ENCODE measurements at places on chromosomes 11 and 22. TPM values are rescaled to one million over a fixed set of nuclear protein-coding genes. Genes with fewer than 3 reads are reported as not detected.

Gene NRXN2
- 68.0 TPM for polyA plus RNA-seq

Gene TSPAN32
- polyA plus RNA-seq, result not detected

Gene FXYD6
- polyA plus RNA-seq, result 218 TPM

Gene OR4P4
- polyA plus RNA-seq, result not detected

Gene CHRM1
- polyA plus RNA-seq, result not detected

Gene TECTA
- 2.6 TPM for polyA plus RNA-seq

Gene TTC28
- 14.8 TPM for polyA plus RNA-seq

Gene BCO2
- polyA plus RNA-seq, result 7.4 TPM

Gene RFPL3
- 0.50 TPM for polyA plus RNA-seq

Gene DDI1
- polyA plus RNA-seq, result not detected

Gene WNT7B
- 0.16 TPM for polyA plus RNA-seq

All from neural cell (in vitro differentiated cells).